HTR-8/SVneo (cell line): ENCODE measurements at places on chromosomes 3 and 15.

- no peak for DNase-seq
Observed at GRCh38 chr3:64174328-64174727, 50.9 kb downstream of the PRICKLE2 start.

DNA sequence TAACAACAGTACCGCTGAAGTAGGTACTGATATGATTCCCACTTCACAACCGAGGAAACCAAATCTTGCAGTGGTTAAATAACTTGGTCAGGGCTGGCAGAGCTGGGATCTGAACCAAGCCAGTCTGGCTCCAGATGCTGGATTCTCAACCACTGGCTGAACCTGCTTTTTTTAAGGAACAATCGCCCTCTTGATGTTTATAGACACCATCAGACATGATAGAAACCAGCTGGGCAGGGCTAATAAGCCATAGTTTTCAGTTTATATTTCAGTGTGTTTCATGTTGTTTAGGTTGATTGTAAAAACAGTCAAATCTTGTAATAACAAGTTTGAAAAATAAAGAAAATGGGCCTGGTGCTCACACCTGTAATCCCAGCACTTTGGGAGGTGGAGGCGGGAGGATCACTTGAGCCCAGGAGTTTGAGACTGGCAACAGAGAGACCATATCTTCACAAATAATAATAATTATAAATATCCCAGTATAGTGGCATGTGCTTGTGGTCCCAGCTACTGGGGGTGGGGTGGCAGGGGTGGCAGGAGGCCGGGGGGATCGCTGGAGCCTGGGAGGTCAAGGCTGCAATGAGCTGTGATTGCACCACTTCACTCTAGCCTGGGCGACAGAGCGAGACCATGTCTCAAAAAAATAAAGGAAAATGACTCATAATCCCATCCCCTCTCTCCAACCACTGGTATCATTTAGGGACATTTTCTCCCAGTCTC lies 36.7 kb downstream of the XYLB start:
- DNase-seq = no peak

GRCh38 chr15:98800437-98801233 lies 152.3 kb downstream of the IGF1R start:
- peak; percentile 60 for DNase-seq

DNA sequence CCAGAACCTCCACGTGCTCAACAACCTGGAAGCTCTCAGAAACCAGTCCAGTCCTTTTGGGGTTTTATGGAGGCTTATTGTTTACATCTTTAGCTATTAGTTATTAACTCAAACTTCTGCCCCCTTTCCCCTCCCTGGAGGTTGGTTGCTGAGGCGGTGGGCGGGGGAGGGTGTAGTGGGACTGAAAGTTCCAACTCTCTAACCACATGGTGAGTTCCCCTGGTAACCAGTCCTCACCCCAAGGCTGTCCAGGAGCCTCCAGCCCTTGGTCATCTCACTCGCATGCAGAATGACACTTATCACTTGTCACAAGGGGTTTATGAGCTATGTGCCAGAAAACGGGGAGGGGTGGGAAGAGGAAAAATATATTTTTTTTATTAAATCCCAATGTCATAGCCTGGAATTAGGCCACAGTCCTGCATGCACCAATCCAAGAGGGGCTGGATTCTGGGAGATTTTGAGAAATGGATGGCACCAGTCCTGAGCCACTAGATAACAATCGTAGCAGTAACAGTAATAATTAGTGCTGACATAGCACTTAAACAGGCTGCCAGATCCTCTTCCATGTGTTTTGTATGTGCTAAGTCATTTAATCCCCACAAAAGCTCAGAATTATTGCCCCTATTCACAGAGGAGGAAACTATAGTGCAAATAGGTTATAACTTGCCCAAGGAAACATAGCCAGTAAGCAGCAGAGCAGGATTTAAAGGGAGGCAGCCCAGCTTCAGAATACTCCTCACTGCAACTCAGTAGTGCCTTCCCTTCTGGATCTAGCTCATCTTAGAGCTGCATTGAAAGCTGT lies 85.7 kb downstream of the CRYGS start:
- no peak for DNase-seq

DNA sequence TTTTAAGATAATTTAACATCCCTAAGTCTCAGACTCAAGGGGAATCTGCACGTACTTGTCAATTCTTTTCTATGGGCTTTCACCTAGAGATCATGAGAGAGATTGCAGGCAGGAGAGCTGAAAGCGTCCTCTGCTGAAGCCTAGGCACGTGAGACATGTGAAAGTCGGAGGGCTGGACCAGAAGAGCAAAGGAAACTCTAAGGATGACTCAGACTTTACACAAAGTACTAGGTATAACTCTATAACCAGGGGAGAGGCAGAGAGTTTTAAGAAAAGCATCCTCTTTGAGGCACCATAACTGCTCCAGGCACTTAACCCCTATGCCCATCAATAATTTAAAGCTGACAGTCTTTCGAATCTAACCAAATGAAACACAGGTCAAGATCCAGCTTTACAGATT lies 436.6 kb downstream of the VGLL3 start:
- no peak for DNase-seq

DNA sequence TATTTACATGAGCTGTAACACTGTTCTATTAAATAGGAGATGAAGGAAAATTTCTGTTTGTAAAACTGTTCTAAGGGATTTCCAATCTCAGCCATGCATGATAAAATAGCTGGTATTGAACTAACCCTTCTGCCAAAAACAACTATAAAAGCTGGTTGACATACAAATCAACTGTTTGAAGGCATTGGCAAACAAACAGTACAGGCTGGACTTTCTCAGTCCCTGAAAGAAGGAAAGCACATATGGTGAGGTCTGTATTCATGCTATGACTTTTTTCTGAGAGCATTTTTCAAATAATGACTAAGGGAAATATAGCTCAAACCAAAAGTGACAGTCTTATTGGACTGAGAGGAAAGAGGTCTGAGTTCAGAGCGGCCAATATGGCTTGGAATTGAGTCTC lies 117.0 kb upstream of the CCDC54 start:
- no peak for DNase-seq

- DNase-seq = peak; percentile 53
Observed at GRCh38 chr15:64686130-64686735, 89.2 kb downstream of the RBPMS2 start.

GRCh38 chr15:72911626-72912025 lies 128.1 kb upstream of the ADPGK start:
- no peak for DNase-seq

- no peak for DNase-seq
Observed at GRCh38 chr3:136135039-136135802, 60.9 kb downstream of the MSL2 start.

- DNase-seq = no peak
Observed at GRCh38 chr3:170132335-170132734, 49.2 kb downstream of the PHC3 start.

DNA sequence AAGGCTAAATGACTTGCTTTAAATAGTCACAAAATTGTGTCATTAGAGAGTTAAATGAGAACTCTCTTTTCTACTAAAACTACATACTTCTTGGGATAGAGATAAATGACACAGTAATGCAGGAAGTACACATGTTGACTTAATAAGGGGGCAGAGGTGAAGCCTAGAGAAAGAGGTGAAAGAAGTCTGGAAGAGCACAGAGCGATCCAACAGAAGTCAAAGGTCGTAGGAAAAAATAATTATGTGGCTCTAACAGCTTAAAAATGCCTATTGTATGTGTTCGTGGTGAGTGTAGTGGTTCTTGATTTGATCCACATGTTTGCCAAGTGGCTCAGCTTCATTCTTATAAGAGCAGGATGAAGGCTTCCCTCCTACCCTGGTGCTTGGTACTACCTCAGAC lies 61.7 kb downstream of the TMEM212 start:
- DNase-seq = no peak

GRCh38 chr15:48644467-48644826 lies 1.1 kb downstream of the FBN1 start:
- DNase-seq = no peak

GRCh38 chr15:93826790-93827189 lies 404.6 kb upstream of the MCTP2 start:
- no peak for DNase-seq

GRCh38 chr3:160052385-160053047 lies 63.9 kb downstream of the IL12A start:
- no peak for DNase-seq

- DNase-seq = no peak
Observed at GRCh38 chr15:88191812-88192165, 64.8 kb downstream of the NTRK3 start.

DNA sequence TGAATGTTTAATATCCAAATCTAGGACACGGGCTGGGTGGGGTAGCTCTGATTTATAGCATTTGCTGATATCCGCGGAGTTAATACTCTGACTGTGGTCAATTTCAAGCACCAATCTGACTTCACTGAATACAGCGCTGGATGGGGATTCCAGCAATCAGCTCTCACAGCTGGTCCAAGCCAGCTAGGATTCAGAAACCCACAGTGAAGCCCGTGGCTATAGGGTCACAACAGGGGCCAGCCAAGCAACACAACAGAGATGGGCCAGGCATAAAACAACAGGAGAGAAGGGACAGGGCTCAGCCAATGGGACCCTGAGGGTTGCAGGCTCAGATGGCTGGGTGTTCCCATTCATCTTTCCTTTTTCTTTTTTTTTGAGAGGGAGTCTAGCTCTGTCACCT lies 5.4 kb upstream of the LMAN1L start:
- no peak for DNase-seq

GRCh38 chr3:12143949-12144504 lies 14.7 kb downstream of the TIMP4 start:
- DNase-seq = peak; percentile 14

GRCh38 chr15:85837011-85837433 lies 42.3 kb upstream of the KLHL25 start:
- DNase-seq = no peak

DNA sequence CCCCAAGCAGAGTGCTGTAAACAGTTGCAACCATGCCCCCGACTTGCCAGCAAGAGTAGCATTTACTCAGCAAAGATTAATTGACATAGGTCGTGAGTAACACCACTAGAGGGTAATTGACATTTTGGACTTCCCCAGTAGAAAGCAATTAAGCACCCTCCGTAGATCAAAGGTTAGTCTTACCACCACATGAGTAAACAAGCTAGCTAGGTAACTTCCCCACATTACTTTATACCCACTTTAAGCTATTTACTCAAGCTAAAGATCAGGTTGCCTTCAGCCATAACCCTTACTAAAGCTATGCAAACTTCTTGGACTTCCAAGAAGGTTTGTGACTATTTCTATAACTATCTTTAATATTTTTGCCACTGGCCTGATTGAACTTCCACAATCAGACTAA lies 1072.7 kb downstream of the OTOL1 start:
- no peak for DNase-seq

GRCh38 chr15:40032125-40032839 lies 6.7 kb downstream of the SRP14 start:
- DNase-seq = no peak

- DNase-seq = no peak
Observed at GRCh38 chr3:20105513-20106280, 65.5 kb downstream of the KAT2B start.

DNA sequence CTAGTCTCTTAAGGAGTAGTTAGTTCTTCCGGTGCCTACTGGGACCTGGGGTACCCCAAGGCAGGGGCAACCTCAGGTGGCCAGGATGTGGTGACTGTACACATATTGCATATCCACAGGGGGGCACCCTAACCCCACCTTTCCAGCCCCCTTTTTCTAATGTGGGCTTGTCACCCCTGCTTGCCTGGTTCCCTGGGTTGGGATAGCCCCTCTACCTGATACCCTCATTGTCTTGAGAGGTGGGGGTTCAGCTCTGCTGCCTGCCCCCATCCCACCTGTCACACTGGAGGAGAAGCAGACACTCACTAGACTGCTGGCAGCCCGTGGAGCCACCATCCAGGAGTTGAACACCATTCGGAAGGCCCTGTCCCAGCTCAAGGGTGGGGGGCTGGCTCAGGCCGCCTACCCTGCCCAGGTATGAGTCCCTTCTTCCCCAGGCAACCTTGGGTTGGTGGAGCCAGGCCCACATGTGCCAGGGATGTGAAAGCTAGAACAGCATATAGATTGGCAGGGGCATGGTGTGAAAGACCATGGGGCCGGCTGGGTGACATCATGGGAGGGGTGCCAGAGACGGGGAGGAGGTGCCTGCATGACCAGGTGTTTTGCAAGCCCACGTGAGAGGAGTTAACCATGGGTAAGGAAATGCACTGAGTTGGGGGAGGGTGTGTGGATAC lies 4.0 kb downstream of the GLYCTK start:
- no peak for DNase-seq

GRCh38 chr3:42678447-42678846 lies 6.9 kb upstream of the KLHL40 start:
- no peak for DNase-seq

DNA sequence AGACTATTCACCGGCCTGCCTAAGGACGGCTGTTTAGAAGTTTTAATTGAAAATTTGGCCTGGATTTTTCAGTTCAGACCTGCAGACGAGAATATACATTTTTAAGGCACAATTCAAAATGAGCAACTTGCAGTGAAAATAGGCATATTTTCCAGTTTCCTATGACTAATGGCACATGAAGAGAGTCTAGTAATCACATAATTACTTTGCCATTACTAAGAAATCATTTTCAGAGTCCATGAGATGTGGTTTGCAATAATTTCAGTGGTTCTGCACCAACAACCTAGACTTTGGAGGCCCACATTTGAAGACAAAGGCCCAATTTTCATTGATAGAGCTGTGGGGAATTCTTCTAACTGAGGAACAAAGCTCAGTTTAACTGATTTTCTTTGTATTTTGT lies 205.3 kb downstream of the SOX2 start:
- DNase-seq = no peak

GRCh38 chr3:135987661-135988060 lies 22.1 kb downstream of the PPP2R3A start:
- DNase-seq = no peak

DNA sequence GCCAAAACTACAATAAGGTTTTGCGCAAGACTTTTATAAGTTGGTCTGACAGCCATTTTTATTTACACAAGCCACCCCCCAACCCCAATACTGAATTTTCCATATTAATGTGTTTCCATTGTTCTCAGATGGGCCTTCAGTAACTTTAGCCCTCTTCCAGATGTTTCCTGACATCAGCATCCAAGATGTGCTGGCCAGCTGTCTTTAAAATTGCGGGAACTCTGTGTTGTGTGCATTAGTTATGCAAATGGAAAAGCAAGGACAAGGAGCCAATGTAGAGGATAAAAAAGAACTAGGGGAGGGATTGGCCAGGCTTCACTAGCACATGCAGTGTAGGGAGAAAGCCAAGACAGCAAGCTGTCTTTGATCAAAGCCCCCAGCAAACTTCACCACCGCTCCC lies 45.4 kb downstream of the COMMD2 start:
- DNase-seq = no peak

DNA sequence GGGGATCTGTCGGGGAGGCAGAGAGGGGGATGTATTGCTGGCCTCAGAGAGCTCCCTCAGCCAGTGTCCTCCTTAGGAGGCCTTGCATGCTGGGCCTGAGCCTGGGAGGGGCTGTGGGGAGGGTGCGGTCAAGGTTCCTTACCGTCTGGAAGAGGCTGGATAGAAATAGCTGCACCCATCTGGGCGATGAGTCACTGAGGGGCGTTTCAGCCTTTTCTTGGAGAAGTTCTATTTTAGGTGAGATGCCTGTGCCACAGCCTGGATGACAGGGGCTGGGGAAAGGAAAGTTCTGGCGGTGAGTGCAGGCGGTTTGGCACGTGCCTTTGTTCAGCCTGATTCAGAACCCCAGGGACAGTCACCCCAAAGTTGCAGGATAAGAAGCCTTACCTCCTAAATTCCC lies 35.7 kb upstream of the APEH start:
- DNase-seq = peak; percentile 46
